Effector memory CD8-positive, alpha-beta T cell (primary cell): ENCODE measurements at places on chromosomes 6 and 20.

- no peak overlapping the region for H3K27ac ChIP-seq
- H3K36me3 ChIP-seq = no peaks in the 10 kb centered on the region
- DNase-seq = no peak
These were observed 65.2 kb upstream of the ANKEF1 start for GRCh38 chr20:9969626-9970025.

DNA sequence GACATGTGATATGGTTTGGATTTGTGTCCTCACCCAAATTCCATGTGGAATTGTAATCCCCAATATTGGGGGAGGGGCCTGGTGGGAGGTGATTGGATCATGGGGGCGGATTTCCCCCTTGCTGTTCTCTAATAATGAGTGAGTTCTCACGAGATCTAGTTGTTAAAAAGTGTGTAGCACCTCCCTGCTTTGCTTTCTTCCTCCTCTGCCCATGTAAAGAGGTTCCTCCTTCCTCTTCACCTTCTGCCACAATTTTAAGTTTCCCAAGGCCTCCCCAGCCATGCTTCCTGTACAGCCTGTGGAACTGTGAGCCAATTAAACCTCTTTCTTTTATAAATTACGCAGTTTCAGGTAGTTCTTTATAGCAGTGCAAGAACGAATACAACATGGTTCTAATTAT lies 2.1 kb upstream of the ZNF451 start:
- H3K36me3 ChIP-seq = peaks cover 26% of the 10 kb centered on the region
- peaks cover 14% of the 10 kb centered on the region for H3K4me1 ChIP-seq

- peaks cover 5% of the 10 kb centered on the region for H3K27me3 ChIP-seq
- no peaks in the 10 kb centered on the region for H3K36me3 ChIP-seq
- H3K4me3 ChIP-seq = no peak overlapping the region
- no peak for DNase-seq
- H3K27ac ChIP-seq = no peak overlapping the region
These were observed 30.3 kb downstream of the PACSIN1 start for GRCh38 chr6:34496103-34496685.

GRCh38 chr6:152404086-152404857 lies 232.9 kb downstream of the SYNE1 start:
- no peak for DNase-seq
- no peak overlapping the region for H3K4me3 ChIP-seq
- no peak overlapping the region for H3K27ac ChIP-seq
- peaks cover 53% of the 10 kb centered on the region for H3K36me3 ChIP-seq

- H3K36me3 ChIP-seq = no peaks in the 10 kb centered on the region
- no peaks in the 10 kb centered on the region for H3K27me3 ChIP-seq
- no peak overlapping the region for H3K4me3 ChIP-seq
- no peaks in the 10 kb centered on the region for H3K4me1 ChIP-seq
- no peak overlapping the region for H3K27ac ChIP-seq
These were observed 294.4 kb upstream of the TBX18 start for GRCh38 chr6:85058806-85059205.

DNA sequence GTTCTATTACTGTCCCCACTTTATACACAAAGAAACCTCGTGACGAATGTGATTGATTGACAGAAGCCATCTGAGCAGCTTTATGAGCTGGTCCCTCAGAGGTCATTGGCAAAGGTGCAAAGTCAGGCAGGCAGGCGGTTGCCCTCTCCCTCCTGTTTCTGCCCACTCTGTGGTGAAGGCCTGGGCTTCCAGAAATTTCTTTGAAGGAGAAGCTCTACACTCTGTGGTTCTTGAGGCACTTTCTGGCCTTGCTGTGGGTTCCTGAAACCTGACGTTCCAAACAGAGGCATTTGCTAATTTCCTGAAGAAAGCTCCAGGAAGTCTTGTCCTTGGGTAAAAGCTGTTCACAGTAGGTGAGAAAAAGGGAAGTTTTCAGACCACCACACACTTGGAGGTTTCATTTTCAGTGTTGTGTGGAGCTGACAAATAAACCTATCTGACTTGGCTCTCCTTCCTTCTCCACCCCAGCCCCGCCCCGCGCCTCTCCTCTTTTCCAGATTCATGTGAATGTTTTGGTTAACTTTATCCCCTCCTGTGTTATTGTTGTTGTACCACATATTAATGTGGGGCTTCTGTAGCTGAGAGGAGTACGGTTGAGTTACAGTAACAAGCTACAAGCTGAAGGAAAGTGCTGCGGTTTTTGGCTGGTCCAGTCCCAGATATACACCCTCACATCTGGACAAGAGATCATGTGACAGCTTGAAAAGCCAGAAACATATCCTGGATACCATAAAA lies 274.1 kb downstream of the CLIC5 start:
- no peak overlapping the region for H3K4me3 ChIP-seq
- no peak overlapping the region for H3K27ac ChIP-seq
- H3K27me3 ChIP-seq = peaks cover 5% of the 10 kb centered on the region
- H3K4me1 ChIP-seq = peaks cover 13% of the 10 kb centered on the region

GRCh38 chr20:5127859-5128424 lies 1.1 kb downstream of the CDS2 start:
- H3K4me3 ChIP-seq = peak overlapping the region; percentile 88
- no peaks in the 10 kb centered on the region for H3K27me3 ChIP-seq
- H3K4me1 ChIP-seq = peaks cover 26% of the 10 kb centered on the region
- peak overlapping the region; percentile 94 for H3K27ac ChIP-seq
- no peak for DNase-seq
- peaks cover 30% of the 10 kb centered on the region for H3K36me3 ChIP-seq

GRCh38 chr6:383856-384255 lies 7.7 kb upstream of the IRF4 start:
- H3K27ac ChIP-seq = no peak overlapping the region
- DNase-seq = no peak
- peaks cover 8% of the 10 kb centered on the region for H3K4me1 ChIP-seq
- no peak overlapping the region for H3K4me3 ChIP-seq
- no peaks in the 10 kb centered on the region for H3K36me3 ChIP-seq

GRCh38 chr6:8589941-8590729 lies 154.8 kb upstream of the SLC35B3 start:
- H3K27ac ChIP-seq = no peak overlapping the region
- peaks cover 3% of the 10 kb centered on the region for H3K36me3 ChIP-seq
- H3K4me3 ChIP-seq = no peak overlapping the region
- DNase-seq = no peak

- no peaks in the 10 kb centered on the region for H3K27me3 ChIP-seq
- H3K27ac ChIP-seq = no peak overlapping the region
- DNase-seq = no peak
- no peak overlapping the region for H3K4me3 ChIP-seq
- H3K4me1 ChIP-seq = peaks cover 4% of the 10 kb centered on the region
These were observed 87.6 kb downstream of the BTBD9 start for GRCh38 chr6:38552121-38552520.

DNA sequence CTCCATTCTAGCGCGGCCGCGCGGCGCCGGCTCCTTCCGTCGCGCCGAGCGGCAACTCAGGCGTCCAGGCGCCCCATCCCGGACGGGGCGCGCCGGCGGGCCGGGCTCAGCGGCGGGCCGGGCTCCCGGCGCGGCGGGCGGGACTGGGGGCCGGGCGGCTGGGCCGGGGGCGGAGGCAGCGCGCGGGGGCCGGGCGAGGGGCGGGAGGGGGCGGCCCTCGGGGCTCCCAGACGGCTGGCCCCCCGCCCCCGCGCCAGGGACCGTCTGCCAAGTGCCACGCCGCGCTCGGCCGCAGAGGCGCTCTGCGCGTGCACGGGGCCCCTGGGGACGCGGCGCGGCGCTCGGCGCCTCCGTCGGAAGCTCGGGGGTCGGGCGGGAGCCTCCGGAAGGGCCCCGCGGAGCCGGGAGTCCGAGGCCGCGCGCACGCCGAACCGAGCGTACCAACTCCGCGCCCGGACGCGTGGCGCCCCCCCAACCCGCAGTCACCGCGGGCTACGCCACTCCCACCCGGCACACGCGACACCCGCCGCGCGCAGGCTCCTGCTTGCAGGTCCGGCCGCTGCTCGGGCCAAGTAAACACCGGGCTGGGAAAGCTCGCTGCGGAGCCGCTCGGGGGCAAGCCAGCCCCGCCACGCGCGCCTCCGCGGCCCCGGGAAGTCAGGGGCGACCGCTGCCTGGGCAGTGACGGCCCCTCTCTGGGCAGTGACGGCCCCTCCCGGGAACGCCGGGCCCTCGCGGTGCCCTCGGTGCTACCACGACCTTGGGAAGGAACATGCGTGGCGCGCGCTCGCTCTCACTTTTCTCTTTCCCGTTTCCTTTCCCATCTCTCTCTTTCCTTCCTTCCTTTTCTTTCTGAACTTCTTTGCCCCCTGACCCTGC lies at the start of gene PREX1:
TSS of gene PREX1 (minus strand) at position 145 of the 879 bp plus-strand sequence. CDS start at position 6, 139 bp downstream.
- H3K27ac ChIP-seq = peak within 1 kb of the TSS; percentile 98
- H3K4me1 ChIP-seq = peaks cover 32% of the 10 kb centered on the region
- peaks cover 44% of the 10 kb centered on the region for H3K36me3 ChIP-seq
- DNase-seq = peak; percentile 88

GRCh38 chr6:15981956-15982355 lies 146.9 kb upstream of the MYLIP start:
- H3K27ac ChIP-seq = no peak overlapping the region
- no peak for DNase-seq
- H3K36me3 ChIP-seq = no peaks in the 10 kb centered on the region
- H3K27me3 ChIP-seq = peaks cover 11% of the 10 kb centered on the region
- H3K4me3 ChIP-seq = no peak overlapping the region

DNA sequence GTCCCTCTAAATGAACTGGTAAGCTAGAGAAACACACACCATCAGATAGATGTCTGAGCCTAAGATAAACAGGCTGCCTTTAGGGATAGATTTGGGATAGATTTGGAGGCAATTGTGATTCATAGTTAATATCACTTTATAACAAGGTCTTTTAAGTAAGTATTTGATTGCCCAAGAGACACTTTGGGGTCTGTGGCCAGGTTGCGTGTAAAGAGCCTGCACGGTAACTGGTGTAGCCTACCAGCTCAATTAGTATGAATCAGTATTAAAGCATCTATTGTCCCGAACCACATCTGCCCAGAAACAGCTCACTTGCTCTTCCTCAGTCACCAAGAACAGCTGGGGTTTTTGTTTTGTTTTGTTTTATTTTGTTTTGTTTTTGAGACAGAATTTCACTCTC lies 193.3 kb downstream of the SASH1 start:
- peaks cover 26% of the 10 kb centered on the region for H3K27me3 ChIP-seq
- H3K36me3 ChIP-seq = no peaks in the 10 kb centered on the region
- no peak overlapping the region for H3K27ac ChIP-seq
- DNase-seq = no peak

GRCh38 chr20:57603120-57603519 lies 17.1 kb downstream of the ZBP1 start:
- peak overlapping the region; percentile 91 for H3K27ac ChIP-seq
- peaks cover 36% of the 10 kb centered on the region for H3K4me1 ChIP-seq
- H3K4me3 ChIP-seq = no peak overlapping the region

DNA sequence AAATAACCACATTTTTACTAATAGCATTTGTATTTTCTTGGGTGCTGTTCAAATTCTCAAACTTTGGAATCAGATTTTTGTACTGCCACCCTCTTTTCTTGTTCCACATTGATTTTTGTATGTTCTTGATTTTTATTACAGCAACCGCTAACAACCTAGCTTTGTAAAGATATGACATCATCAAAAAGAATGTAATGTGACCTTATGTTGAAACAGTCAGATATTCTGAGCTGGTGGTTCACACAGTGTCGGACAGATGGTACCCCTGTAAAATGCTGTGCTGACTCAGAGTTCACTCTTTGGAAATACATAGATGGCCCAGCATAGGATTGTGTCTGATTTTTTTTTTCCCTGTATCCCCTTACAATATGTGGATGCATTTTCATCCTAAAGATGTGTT lies 118.9 kb downstream of the QKI start:
- peaks cover 17% of the 10 kb centered on the region for H3K4me1 ChIP-seq
- no peak for DNase-seq
- no peak overlapping the region for H3K27ac ChIP-seq
- H3K36me3 ChIP-seq = peaks cover 9% of the 10 kb centered on the region
- no peak overlapping the region for H3K4me3 ChIP-seq
- no peaks in the 10 kb centered on the region for H3K27me3 ChIP-seq

DNA sequence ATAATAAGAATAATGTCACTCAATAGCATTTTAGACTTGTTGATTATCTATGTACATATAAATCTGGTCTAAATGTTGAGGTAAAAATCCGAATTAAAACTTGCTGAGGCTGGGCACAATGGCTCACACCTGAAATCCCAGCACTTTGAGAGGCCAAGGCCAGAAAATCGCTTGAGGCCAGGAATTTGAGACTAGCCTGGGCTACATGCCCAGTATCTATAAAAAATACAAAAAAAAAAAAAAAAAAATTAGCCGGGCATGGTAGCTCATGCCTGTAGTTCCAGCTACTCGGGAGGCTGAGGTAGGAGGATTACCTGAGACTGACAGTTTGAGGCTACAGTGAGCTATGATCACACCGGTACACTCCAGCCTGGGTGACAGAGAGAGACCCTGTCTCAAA lies 34.2 kb upstream of the SUPT3H start:
- DNase-seq = no peak
- no peaks in the 10 kb centered on the region for H3K4me1 ChIP-seq
- peaks cover 12% of the 10 kb centered on the region for H3K27me3 ChIP-seq
- H3K36me3 ChIP-seq = no peaks in the 10 kb centered on the region
- H3K27ac ChIP-seq = no peak overlapping the region

GRCh38 chr6:11042750-11043377 lies 1.2 kb downstream of the ELOVL2 start:
- peaks cover 9% of the 10 kb centered on the region for H3K36me3 ChIP-seq
- H3K27ac ChIP-seq = no peak overlapping the region
- peaks cover 9% of the 10 kb centered on the region for H3K4me1 ChIP-seq
- H3K4me3 ChIP-seq = peak overlapping the region; percentile 53
- H3K27me3 ChIP-seq = peaks cover 67% of the 10 kb centered on the region
- DNase-seq = no peak

DNA sequence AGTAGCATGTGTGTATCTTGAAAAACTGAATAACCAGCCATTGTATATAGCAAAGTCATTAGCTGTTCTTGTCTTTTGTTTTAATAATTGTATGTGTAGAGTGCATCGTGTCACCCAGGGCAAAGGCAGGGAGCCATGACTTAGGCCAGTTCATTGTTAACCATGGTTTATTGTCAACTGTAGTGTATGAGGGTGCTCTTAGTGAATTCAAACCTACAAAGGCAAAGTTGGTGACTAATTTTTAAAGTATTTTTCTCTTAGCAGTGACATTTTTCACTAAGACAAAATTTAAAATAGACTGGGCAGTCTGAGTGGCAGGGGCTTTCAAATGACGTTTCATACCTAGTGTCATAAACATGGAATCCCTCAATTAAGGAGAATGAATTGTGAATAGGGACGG lies 79.0 kb downstream of the TULP4 start:
- H3K4me1 ChIP-seq = peaks cover 7% of the 10 kb centered on the region
- H3K4me3 ChIP-seq = no peak overlapping the region
